Activated naive CD4-positive, alpha-beta T cell treated with Interleukin-2 at 50 U/mL for 16 hours (primary cell): ENCODE measurements at places on chromosomes 5 and 9.

DNA sequence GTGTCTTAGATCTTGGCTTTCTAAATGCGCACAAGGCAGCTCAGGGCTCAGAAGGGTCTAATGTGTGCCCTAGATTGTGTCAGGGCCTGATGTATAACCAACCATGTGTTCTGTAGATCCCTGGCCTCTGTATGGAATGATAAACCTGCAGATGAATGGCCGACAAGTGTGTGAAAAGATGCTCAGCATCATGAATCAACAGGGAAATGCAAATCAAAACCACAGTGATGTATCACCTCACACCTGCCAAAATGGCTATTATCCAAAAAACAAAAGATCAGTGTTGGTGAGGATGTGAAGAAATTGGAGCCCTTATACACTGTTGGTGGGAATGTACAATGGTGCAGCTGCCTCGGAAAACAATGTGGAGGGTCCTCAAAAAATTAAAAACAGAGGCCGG lies 489.8 kb downstream of the SEMA5A start:
- no peak for DNase-seq

GRCh38 chr9:81002242-81002641 lies 687.1 kb downstream of the TLE1 start:
- DNase-seq, result no peak

- DNase-seq, result no peak
Observed at GRCh38 chr5:149747833-149748366, 17.8 kb downstream of the PPARGC1B start.

- peak; percentile 74 for DNase-seq
Observed at GRCh38 chr5:172713113-172713808, 57.7 kb downstream of the DUSP1 start.

GRCh38 chr5:109691996-109692395 lies 2.3 kb downstream of the MAN2A1 start:
- DNase-seq, result no peak

GRCh38 chr9:112384690-112385089 lies 4.8 kb downstream of the HSDL2 start:
- DNase-seq, result no peak

DNA sequence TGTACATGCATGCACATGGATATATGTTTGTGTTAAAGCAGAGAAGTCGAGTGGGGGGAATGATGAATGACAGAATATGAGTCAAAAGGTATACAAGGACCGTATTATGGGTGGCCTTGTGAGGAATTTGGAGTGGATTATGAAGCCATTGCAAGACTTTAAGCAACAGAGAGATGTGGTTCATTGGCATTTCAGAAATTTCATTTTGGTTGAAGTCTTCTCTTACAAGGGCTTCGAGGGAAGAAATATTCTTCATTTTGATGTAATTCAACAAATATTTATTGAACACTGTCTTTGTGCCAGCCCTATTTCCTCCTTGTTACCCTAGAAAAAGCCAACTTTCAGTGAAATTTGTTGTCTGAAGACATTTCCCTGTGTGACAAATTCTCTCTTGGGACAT lies 83.9 kb upstream of the SLCO6A1 start:
- no peak for DNase-seq

- DNase-seq, result no peak
Observed at GRCh38 chr9:38339087-38339486, 53.4 kb upstream of the ALDH1B1 start.

- DNase-seq, result no peak
Observed at GRCh38 chr5:2579126-2579525, 172.4 kb downstream of the IRX2 start.

GRCh38 chr5:107457138-107457537 lies 213.6 kb downstream of the EFNA5 start:
- DNase-seq, result no peak

DNA sequence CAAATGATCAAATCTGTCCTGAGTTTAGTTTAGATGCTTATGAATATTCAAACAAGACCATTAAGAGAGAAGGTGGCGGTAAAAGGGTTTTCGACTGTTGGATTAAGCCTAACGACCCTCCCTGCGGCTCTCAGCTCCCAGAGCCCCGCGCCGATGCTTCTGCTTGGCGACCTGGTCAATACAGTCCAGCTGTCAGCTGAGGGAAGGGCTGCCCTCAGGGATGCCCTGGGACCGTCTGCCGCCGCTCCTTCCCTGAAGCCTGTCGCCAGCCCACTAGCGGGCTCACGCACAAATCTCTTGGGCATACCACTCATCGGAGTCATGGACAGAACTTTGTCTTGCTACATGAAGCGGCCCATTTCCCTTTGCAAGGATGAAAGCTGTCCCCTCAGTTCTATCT lies 136.6 kb upstream of the RAPGEF1 start:
- no peak for DNase-seq

- DNase-seq, result no peak
Observed at GRCh38 chr5:1447671-1448361, 2.6 kb upstream of the SLC6A3 start.

- DNase-seq, result no peak
Observed at GRCh38 chr5:84260939-84261338, 123.7 kb downstream of the EDIL3 start.

- no peak for DNase-seq
Observed at GRCh38 chr5:72940082-72940481, 15.8 kb upstream of the FCHO2 start.

- DNase-seq, result peak; percentile 74
Observed at GRCh38 chr9:2053883-2054845, 39.0 kb downstream of the SMARCA2 start.

- DNase-seq, result no peak
Observed at GRCh38 chr5:177124486-177124991, 9.0 kb upstream of the NSD1 start.

DNA sequence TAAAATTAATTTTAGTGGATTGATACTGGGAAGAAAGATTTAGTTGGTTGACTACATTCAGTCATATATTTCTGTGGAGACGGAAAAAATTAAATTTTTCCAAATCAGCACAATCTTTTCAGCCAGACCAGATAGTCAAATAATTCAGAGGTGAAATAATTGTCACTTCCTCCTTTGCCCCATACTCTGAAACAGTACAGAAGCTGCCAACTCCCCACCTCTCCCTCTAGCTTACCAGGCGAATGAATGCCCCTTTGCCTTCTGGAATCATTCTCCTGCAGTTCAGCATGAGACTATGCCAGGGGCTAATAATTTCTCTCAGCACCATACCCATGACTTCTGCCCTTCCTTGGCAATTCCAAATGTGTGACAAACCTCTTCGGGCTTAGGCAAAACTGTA lies 43.5 kb downstream of the EBF1 start:
- DNase-seq, result no peak

- peak; percentile 21 for DNase-seq
Observed at GRCh38 chr5:131413605-131414559, 150.0 kb downstream of the CDC42SE2 start.

DNA sequence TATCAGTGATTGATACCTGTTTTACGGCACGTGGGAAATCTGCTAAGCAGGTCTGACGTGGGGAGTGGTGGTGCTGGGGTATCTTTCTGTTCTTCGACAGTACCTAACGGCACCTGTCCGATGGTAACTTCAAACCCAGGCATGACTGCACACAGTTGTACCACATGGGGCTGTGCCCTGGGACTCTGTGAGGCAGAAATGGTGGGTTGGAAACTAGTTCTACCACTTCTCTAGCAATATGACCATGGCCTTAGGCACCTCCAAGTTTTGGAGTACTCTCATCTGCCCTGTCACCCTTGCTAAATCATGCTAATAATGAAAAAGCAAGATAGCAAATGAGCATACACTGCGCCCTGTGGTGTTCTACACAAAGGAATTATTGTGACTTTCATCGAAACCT lies 30.9 kb downstream of the EPB41L4B start:
- no peak for DNase-seq

DNA sequence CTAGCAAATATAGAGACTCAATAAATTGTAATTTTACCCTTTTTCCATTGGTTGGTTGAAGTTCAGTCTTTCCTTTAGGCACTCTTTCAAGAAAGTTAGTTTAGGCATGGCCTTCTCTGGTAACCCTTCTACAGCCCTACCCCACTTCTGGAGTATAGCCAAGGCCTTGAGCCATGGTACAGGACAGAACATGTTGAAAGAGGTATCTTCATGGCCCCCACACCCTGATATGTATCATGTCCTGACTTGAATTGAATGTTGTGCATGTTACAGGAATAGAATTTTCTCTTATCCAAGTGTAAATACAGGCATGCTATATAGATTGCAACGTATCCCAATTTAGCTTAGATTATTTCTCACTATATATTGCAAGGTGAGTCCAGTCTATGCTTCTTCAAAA lies 175.6 kb downstream of the CD180 start:
- DNase-seq, result no peak

- DNase-seq, result peak; percentile 48
Observed at GRCh38 chr9:95507464-95508241, 9.1 kb downstream of the PTCH1 start.

DNA sequence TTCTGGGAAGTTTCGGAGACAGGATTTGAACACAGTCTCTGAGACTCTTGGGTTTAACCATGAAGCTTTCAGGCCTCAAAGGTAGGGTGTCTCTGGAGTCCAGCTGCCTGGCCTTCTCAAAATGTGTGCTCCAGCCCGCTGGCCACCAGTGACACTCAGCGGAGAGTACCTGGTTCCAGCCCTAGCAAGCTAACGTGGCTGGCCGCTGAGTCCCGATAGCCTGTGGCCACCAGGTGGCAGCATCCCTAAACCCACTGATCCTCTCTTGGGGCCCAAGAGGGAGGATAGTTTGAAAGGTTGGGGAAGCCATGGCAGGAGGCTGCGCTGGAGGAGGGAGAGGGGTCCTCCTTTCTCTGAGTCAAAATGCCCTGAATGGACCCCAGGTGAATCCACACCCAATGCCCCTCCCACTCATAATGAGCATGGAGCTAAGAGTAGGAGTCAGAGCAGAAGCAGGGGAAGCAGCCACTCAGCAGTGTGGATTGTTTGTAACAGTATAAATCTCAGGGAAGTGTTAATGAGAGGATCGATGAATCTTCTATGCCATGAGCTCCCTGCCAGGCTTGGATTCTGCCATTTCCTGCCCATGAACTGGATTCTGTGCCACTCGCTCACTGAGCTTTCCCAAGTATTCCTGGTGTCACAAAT lies 5.4 kb upstream of the TIFAB start:
- peak; percentile 58 for DNase-seq

DNA sequence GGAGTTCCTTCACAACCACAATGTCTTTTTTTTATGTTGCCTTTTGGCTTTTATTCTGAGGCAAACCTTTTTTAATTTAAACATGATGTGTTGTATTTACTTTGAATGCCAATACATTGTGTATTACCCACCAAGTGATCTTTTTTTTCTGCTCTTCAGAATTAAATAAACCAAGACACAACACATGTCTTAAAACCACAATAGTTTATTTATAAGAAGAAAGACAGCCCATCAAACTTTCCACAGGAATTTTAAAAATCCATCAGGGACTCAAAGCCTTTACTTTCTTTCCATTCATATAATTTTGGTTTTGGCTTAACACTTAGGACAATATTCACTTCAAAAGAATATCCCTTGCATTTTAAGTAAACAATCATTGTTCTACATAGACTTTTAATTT lies 321.8 kb upstream of the MEF2C start:
- DNase-seq, result no peak

DNA sequence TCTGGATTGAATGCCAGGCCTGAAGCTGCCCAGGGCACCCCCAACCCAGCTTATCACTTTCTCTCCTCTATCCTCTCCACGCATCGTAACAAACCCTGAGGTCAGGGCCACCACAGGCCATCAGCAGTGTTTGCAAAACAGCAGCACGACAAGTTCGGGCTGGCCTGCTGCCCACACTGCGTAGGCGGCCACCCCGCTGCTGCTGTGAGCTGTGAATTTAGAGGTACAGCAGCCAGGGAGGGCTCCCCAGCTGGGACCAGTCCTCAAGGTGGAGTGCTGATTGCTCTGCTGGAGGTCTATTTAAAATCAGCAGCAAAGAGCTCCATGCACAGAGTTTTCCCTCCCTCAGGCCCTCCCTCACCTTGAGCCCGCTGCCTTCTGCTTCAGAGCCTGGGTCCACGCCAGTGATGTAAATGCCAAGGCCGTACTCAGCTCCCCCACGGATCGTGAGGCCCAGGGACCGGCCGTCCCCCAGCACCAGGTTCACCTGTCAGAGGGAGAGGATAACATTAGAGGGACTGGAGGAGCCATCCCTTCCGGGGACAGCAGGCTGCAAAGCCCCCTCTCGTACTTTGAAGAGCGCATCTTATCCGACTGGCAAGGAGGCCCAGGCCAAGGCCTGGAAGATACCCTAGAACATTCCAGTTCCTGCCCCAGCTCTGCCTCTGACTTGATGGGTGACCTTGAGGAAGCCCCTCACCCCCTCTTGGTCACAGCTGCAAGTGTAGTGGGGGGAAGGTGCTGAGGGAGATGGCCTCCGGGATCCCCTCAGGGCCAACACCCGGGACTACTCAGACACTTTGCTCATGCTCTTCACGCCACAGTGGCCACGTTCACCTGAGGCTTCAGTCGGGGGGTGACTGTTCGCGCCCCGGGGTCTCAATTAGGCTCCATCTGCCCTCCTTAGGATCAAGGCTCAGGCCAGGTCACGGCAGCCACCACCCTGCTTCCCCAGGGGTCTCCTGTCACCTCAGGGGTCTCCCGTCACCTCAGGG lies 39.1 kb downstream of the WHRN start:
- no peak for DNase-seq

GRCh38 chr5:71844862-71845261 lies 125.8 kb downstream of the CARTPT start:
- no peak for DNase-seq

DNA sequence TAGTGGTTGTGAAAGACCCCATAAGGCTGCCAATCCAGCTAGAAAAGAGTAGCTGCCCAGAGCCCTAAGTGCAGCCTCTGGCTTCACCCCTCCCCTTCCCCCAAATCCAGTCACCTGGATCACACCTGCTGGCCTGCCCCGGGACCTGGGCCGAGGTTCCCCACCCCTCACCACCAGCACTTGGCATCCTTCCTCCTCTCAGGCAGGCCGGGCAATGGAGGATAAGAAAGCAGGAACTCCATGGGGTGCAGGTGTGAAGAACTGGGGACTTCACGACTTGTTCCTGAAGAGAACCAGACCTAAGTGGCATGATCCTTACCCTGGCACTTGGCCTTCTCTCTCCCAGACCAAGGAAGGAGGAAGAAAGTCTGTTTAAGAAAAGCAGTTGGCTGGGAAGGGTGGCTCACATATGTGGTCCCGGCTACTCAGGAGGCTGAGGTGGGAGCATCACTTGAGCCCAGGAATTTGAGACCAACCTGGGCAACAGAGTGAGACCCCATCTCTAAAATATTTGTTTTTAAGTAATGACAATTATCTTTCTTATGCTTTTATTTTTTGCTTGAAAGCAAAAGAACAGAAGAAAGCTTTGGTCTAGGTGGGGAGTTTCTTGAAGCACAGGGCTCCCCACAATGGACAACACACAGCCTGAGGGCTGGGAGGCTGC lies 131.1 kb downstream of the PAX5 start:
- no peak for DNase-seq

- no peak for DNase-seq
Observed at GRCh38 chr9:92652461-92652860, 17.5 kb downstream of the IPPK start.

GRCh38 chr5:102762095-102762534 lies 7.0 kb downstream of the PAM start:
- DNase-seq, result no peak

- DNase-seq, result no peak
Observed at GRCh38 chr5:162456086-162456485, 388.5 kb downstream of the GABRG2 start.

GRCh38 chr9:36882594-36882993 lies 151.5 kb downstream of the PAX5 start:
- no peak for DNase-seq

GRCh38 chr9:11457825-11458790 lies 845.3 kb upstream of the PTPRD start:
- no peak for DNase-seq

- DNase-seq, result no peak
Observed at GRCh38 chr5:17928581-17928981, 294.3 kb downstream of the TAF11L14 start.

GRCh38 chr9:16794871-16795639 lies 75.4 kb downstream of the BNC2 start:
- DNase-seq, result no peak
